ENCODE measurements at places on chromosomes 6 and 20.

DNA sequence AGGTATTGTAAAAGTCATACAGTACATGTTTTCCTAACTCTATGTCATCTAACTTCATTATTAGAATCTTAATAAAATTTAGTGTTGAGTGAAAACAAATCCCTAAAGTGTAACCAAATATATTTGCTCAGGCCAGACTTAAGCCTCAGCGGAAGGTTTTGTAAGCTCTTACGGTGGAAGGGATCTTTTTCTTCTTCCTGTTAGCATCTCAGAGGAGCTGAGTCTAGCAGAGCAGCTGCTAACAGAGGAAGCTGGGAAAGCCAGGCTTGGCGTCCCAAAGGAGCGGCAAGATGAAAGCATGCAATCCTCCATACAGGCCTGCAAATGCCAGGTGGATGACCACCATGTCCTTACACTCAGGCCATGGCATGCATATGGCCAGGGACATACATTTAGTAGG, 72.4 kb downstream of the ADTRP start:
- no peak for DNase-seq

DNA sequence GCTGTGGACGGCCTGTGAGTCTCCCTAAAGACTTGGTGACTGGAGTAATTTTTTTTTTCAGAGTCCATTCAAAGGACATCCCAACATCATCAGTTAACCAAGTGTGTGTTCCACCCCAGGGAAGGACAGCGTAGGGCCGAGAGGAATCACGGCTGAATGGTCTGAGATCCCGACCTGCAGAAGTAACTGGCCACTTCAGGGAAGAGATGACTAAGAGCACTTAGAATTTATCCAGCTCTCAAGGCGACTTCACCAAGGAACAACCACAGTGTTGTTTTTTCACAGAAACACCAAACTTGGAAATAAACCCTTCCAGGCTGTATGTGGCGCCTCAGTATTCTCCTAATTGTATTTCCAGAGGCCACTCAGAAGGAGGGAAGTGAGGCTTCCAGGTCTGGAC, 231.6 kb downstream of the FNDC1 start:
- no peak for DNase-seq

- no peak for DNase-seq
Observed at GRCh38 chr6:80767808-80768207, 661.3 kb downstream of the BCKDHB start.

GRCh38 chr6:112289038-112289566, 34.7 kb upstream of the LAMA4 start:
- no peak for DNase-seq

DNA sequence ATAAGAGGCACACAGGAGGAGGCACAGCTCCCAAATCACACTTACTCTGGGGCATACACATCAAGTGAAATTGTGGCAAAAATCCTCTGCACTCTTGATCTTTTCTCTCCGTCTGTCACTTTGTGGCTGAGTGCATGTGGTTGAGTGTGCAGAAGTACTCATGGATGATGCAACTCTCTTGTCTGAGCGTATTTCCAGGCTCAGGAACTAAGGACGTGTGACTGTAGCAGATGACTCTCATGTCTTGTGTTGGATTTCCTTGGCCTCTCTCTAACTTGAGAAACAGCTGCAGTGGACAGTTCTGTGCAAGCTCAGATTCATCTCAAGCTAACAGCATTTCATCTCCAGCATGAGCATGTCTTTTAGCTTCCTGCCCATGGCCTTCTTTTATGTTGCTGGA, 245.4 kb upstream of the FLRT3 start:
- DNase-seq = no peak

DNA sequence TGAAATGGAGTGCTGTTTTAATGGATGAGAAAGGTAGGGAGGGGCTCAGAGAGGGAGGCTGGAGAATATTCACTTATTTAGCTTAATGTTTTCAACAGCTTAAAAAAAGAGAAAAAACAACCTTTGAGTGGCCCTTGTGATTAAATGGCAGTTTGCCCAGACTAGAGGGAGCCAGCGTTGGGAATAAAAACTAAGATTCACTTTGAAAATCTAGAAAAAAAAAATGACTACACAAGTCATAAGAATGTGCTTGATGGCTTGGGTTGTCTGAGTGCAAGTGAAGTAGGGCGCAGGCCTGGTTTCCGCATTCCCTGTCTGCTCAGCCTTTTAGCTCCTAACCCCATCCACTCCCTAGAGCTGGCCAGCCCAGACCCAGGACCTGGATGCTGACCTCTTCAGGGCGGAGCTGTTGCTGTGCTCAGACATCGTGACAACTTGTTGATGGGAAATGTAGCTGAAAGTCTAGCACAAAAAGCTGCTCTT, 28.9 kb downstream of the UTRN start:
- DNase-seq = no peak

- DNase-seq = no peak
Observed at GRCh38 chr6:143090314-143091044, 29.8 kb downstream of the AIG1 start.

DNA sequence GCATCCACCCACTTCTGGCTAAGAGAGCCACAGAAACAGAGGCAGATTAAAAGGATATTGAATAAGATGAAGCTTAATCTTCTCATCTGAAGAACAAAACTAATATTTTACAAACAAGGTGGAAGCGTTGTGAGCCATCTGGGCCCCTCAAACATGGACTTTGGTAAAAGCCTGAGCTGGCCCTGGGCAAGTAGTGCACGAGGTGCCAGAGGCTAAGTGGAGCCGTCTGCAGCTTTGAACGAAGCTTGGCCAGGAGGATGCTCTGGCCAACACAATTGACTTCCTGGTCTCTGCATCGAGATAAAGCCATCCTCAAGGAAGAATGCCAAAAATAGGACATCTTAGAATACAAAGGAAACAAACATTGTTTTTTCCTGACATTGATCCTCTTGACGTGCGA, 53.2 kb upstream of the PLEKHG1 start:
- DNase-seq = no peak

- no peak for DNase-seq
Observed at GRCh38 chr20:50373674-50374286, 136.4 kb upstream of the PTPN1 start.

GRCh38 chr6:134267917-134268361, 50.0 kb downstream of the SGK1 start:
- DNase-seq = no peak

GRCh38 chr6:89974834-89975233, 80.6 kb downstream of the GJA10 start:
- DNase-seq = no peak

DNA sequence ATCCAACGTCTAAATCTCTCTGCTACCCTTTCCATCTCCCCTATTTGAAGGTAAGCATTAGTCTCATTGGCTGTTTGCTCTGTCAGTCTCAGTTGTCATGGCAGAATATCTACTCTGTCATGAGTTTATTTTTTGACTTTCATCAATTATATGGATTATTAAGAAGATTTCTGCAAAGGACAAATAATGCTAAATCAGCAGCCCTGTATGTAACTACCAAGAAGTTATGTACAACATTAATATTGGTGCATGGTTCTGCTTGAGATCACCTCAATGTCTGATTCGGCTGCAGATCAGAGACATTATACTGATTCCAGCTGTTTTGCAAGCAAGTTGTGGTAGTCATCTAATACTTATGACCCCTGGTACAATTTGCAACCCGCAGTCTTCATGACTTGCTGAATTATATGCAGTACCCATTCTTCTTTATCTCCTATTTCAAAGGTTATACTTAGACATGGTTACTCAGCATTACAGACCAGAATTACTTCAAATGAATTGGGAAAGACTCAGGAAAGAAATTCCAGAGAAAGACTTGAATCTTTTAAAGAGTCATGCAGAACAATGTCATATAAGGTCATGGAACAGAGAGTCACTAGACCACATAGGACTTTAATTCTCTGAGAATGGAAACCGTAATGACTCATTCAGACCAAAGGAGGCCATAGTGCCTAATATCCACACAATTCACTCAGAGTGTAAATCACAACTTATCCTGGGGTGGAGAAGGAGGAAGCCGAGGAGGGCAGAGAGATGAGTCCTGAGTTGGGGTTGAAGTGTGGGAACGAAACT, 201.4 kb downstream of the IBTK start:
- DNase-seq = no peak

DNA sequence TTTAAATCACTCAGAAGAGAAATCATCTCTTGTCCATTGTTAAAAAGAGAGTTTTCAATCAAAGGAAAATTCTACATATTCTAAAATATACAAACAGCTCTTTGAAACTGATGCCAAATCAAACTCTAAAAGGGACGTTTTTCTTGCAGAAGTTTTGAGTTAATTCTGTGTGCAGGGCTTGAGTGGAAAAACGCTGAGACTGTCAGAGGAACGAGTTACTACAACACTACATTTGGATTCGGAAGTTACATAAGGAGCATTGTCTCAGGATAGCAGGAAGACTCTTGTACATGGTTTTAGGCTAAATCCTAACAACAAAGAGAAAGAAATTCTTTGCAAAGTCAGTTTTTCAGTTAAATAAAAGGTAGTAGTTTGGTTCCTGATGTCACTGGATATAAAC, 155.7 kb upstream of the SUPT3H start:
- no peak for DNase-seq

- DNase-seq = no peak
Observed at GRCh38 chr20:24603454-24603853, 134.0 kb downstream of the SYNDIG1 start.

DNA sequence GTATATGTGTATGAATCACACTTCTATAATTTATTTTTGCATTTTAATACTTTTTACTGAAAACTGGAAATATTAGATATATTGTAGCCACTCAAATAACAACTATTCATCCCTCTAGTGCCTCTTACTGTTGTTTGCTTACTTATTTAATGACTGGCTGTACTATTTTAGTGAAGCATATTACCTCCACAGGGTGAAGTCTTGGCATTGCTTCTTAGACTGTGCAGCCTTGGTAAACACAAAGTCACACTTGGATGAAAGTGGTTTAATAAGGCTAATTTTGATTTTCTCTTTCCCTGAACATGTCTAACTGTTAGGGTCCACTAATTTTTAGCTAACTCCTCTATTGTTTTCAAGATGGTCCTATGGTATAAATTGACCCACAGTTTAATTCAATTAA, 1043.2 kb upstream of the ADGRB3 start:
- no peak for DNase-seq
